Caki2 (cell line): ENCODE measurements at places on chromosomes 6 and 20.

GRCh38 chr6:13851330-13851729 is 37.0 kb upstream of the MCUR1 start:
- DNase-seq: no peak

DNA sequence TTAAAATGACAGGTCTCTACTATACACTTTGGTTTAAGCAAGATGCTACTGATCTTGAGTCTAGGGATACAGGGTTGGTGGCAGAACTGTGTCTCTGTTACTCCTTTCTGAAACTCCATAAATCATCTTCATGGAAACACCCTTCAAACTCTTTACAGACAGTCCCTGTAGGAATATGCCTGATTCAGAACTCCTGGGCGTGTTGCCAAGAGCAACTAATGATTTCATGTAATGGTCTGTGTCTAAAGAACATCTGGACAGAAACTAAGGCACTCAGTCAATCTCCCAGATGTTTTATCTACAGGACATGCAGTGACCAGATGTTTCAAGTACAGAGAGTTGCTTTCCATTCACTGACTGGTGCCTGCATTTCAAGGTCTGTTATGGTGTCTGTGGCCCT is 464.4 kb upstream of the CHD6 start:
- peak; percentile 12 for DNase-seq

DNA sequence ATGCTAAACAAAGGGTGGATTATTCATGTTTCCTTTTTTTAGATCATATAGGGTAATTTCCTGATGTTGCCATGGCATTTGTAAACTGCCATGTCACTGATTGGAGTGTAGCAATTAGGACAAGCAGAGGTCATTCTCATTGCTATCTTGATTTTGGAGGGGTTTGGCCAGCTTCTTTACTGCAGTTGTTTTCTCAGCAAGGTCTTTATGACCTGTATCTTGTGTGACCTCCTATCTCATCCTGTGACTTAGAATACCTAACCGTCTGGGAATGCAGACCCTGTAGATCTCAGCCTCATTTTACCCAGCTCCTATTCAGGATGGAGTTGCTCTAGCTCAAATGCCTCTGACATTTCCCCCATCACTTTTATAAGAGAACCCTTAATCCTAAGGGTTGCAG is 53.6 kb downstream of the CDS2 start:
- no peak for DNase-seq

- peak; percentile 82 for DNase-seq
These were observed 108.1 kb downstream of the RNF144B start for GRCh38 chr6:18495236-18495635.

- no peak for DNase-seq
These were observed 105.8 kb upstream of the SPTLC3 start for GRCh38 chr20:12902992-12903391.

DNA sequence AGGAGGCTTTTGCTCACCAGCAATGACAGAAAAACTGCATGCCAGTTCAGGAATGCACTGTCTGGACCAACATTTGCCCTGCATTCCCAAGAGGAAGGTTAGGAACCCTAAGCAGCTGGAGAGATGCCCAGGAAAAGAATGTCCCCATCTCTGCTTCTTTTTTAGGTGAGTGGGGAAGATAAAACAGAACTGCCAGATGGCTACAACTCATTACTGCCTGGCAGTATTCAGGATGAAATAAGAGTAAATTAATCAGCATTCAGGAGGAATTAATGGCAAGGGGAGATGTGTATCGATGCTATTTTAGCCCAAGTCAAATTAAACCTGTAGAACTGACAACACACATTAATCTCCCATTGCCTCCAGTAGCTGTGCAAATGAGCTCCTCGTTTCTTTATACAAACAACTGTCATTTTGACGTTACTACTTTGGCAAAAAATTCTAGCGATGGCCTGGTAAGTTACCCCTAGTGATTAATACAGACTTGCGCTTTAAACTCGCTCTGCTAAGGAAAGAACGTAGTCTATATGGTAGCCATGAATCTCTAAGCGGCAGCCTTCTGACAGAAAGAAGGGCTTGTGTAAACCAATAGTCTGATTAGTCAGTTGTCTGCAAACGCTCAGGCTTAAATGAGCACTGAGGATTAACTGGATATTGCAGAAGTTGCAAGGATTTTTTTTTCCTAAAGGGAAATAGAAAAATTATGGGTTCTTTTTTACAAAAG is 16.7 kb upstream of the SMLR1 start:
- DNase-seq: no peak

DNA sequence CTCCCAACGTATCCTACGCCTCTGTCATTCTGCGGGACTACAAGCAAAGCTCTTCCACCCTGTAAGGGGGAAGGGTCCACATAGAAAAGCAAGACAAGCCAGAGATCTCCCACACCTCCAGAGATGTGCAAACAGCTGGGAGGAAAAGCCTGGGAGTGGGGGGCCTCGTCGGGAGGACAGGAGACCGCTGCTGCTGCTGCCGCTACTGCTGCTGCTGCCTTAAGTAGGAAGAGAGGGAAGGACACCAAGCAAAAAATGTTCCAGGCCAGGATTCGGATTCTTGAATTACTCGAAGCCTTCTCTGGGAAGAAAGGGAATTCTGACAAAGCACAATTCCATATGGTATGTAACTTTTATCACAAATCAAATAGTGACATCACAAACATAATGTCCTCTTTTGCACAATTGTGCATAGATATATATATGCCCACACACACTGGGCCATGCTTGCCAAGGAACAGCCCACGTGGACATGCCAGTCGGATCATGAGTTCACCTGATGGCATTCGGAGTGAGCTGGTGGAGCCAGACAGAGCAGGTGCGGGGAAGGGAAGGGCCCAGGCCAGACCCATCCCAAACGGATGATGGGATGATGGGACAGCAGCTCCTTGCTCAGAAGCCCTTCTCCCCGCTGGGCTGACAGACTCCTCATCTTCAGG is 108.8 kb upstream of the RAB32 start:
- no peak for DNase-seq

DNA sequence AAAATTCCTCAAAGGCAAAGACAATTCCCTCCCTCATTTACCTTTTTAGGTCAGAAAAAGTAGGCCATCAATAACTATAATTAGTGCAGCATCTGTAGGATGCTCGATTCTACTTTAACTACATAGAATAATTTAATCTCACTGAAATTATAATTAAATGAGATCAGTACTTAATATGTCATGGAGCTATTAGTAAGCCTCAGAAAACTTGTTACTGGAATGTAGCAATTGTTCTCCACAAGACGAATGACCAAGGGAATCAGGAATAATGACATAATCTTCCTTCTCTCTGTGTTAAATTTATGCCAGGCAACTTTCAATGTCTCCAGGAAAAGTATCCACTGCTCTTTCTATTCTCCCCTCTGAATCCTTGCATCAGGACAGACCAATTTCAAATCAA is 34.1 kb downstream of the SESN1 start:
- DNase-seq: no peak

GRCh38 chr6:166933396-166933795 is 23.0 kb downstream of the RNASET2 start:
- no peak for DNase-seq
